ENCODE measurements at places on chromosomes 2 and 18.

- DNase-seq: no peak
Measured at GRCh38 chr18:53772293-53772692, 452.2 kb downstream of the MBD2 start.

DNA sequence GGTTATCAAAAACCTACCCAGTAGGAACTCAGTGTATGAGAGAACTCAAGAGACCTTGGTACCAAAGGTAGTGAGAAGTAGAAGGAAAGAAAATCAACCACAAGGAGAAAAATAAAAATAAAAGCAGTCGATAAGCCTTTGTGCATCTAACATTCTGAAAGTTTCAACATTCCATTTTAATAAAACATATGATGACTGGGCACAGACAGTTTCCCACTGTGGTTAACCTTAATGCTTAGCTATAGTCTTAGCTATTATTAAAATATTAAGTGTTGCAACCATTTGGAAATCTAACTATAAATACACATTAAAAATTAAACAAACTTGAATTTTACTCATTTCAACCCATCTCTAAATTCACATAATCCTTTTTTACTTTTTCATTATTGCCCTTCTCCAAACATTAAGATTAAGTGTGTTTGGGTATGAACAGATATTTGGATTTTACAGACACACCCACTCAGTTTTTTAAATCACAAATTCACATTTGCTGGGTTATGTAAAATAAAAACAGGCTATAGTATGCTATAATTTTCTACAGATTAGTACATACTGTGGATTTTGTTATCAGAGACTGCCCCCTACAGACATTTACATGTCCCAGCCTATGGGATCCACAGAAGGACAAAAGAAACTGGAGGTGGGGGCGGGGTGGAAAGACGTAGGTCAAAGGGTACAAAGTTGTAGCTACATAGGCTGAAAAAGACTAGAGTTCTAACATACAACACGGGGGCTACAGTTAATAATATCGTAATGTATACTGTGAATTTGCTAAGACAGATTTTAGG lies 32.8 kb downstream of the SRBD1 start:
- peak; percentile 22 for DNase-seq

DNA sequence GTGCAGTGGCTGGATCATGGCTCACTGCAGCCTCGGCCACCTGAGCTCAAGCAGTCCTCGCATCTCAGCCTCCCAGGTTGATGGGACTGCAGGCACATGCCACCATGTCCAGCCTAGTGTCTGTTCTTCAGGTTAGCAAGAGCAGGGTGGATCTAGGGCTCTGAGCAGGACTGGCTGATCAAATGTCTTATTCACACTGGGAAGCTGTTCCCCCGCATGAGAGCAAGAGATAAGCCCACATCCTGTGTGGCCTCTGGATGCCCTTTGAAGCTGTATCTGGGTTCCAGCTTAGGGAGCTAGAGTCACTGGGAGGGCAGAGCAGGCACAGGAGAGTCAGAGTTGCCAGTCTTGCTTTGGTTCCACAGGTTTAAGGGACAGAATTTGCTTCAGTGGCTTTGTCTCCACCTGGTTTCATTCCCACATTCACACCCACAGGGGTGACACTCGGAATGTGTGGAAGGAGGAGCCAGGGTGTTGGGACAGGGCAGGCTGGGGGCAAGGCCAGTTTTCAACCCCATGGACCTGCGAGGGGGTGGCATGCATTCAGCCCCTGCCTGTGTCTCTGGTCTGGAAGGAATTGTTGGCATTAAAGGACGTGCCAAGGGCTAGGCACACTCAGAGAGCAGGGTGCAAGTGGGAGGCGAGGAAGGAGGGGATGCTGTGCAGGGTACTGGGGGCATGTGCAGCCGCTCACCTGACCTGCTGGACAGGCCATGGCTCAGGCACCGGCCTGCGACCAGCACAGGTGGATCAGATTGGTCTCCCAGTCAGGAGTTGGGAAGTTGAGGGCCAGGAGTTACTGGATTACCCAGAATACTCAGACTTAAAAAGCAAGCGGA lies 24.5 kb downstream of the PTPN18 start:
- peak; percentile 42 for DNase-seq

DNA sequence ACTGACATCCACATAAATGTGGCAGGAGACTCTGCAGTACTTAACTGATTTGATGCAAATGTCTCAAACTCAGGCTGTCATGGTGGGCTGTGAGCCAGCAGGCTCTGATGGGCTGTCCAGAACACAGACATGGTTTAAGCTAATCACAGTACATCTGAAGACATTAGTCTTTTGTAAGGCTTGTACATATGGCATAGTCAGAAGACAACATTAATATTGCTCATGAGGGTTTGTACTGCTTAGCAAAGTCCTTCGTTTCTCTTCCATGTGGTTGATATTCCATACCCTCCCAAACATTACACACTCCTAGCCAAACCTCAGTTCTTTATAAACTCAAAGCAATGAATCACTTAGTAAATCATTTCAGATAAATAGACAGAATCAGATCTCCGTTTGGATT lies 330.6 kb downstream of the RND3 start:
- DNase-seq: no peak

- peak; percentile 36 for DNase-seq
Measured at GRCh38 chr18:13218368-13218991, at the start of gene LDLRAD4. Gene LDLRAD4 (plus strand): TSS chr18:13218760.

All from activated CD4-positive, alpha-beta T cell treated with anti-CD3 and anti-CD28 coated beads, Interleukin-2, amount 10 ng/mL, durations not matched to agents 7 days and 5 days (primary cell).